Spleen (tissue), 13 donors: ENCODE measurements at places on chromosomes 3 and 15.

GRCh38 chr15:95302206-95302605, 1028.3 kb upstream of the NR2F2 start:
- DNase-seq, result no peak

- no peak for DNase-seq
Measured at GRCh38 chr15:93238641-93239040, 149.6 kb upstream of the RGMA start.

DNA sequence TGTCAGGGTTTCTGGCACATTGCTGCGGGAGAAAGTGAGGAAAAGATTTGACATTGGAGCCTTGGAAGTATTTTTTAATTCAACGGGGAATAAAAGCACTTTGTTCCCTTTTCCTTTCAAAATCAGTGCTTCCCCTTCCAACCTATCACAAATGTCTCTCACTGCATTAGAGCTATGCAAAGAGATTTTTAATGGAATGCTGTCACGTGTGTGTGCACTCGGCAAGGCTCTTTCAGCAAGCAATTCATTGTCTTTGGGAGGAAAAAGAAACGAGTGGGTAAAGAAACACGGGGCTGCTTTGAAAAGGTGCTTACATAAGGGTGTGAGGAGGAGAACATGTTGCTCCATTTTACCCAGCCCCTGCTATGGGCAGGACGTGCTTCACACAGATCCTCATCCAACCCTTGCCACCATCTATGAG, 490.4 kb upstream of the PROK2 start:
- no peak for DNase-seq

GRCh38 chr3:178042376-178042775, 493.9 kb upstream of the KCNMB2 start:
- DNase-seq, result no peak

DNA sequence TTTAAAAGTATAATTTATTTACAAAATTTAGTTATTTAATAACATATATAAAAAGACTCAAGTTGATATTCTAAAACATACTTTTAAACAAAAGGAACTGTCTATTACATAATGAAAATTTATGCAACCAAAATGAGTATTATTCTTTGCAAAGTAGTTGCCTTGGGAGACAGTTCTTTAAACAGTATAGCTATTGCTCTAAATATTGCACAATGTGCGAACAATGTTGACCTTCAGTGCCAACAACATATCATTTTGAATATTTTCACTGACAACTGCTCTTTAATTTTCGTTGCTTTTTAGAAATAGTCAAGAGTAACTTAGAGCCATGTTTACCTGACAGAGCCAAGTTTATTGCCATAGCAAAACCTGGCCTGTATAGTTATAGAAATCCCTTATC, 124.9 kb downstream of the ZBTB20 start:
- DNase-seq, result no peak

GRCh38 chr3:36600404-36600803, 163.9 kb downstream of the DCLK3 start:
- no peak for DNase-seq
